Activated T-helper 1 cell treated with Interleukin-2 at 50 U/mL for 16 hours (primary cell): ENCODE measurements at places on chromosomes 3 and 15.
A peak's percentile ranks its signal among the peaks of the same experiment; 100 is the strongest.

GRCh38 chr3:105039004-105039403 lies 327.7 kb upstream of the ALCAM start:
- DNase-seq, result no peak

DNA sequence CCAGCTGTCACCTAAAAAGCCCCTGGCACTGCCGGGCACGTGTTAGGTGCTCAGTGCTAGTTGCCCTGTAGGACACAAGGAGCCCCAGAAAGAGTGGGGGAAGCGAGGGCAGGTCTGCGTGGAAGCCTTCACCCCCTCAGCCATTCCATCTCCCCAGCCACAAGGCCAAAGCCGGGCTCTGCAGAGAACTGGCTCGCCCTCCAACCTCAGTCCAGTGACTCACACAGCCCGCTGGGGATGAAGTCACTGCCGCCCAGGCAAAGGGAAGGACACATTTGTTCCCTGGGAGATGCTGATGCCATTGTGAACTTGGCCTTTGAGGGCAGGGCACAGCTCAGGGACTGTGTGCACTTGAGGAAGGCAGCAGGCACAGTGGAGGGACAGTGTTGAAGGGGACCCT lies 48.1 kb downstream of the IQSEC1 start:
- no peak for DNase-seq

DNA sequence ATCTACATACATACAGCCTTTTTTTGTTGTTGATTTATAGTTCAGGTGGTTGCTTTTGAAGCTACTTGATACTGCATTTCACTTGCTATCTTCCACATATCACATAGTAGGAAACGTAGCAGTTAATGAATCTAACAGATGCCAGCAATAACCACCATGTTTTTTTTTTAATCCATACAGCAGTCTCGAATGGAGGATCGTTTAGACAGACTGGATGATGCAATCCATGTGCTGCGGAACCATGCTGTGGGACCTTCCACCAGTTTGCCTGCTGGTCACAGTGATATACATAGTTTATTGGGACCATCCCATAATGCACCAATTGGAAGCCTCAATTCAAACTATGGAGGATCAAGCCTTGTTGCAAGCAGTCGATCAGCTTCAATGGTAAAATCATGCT lies 123.2 kb upstream of the CGNL1 start:
- DNase-seq, result no peak

- DNase-seq, result no peak
Observed at GRCh38 chr15:64779024-64779423, 3.6 kb upstream of the RBPMS2 start.

GRCh38 chr15:47586653-47587224 lies 130.6 kb upstream of the SEMA6D start:
- no peak for DNase-seq

DNA sequence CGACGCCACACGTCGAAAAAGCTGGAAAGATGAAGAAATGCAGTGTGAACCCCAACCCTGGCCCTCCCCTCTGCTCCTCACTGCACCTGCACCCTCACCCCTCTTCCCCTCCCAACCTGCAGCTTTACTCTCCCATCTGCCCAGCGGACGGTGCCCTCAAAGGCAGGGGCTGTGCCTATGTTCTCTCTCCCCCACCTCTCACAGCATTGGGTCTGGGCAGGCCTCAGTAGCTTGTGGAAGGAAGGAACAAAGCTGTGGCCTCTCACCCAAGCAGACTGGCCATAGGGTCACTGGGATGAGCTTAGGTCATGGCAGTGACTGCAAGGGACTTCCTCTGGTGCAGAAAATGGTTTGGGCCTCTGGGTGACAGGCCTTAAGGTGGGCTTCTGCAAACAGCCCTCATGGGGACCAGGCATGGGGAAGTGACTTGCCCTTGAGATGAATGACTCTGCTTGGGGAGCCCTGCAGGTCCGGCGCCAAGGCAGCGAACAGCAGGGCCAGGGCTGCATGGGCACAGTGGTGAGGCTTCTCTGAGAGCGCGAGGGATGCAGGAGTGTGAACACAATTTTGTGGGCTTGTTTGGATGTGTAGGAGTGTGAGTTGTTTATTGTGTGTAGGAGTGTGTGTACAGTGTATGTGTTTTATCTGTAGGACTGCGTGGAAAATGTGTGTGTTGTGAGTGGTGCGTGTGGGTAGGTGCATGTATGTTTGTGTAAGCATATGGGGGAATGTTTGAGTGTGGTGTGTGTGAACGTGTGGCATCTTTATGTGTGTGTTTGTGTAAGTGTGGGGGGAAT lies 29.2 kb downstream of the SRPRB start:
- DNase-seq, result no peak

- no peak for DNase-seq
Observed at GRCh38 chr15:88617790-88618189, 3.4 kb upstream of the AEN start.

GRCh38 chr3:147640781-147641180 lies 231.6 kb downstream of the ZIC1 start:
- no peak for DNase-seq

DNA sequence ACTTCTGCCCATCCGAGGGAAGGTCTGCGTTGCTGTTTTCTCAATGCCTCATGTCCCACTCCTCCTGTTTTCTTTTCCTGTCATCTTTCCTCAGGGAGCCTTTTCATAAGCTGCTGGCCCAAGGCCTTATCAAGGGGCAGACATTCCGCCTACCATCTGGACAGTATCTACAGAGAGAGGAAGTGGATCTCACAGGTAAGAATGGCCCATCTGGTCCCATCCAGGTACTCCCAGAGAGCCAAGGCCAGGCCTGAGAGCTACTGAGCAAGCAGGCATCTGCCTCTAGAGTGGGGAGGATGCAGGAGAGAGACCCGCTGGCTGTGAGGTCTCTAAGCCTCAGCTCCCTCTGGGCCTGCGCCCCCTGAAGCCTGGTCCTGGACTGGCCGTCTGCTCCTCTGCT lies 81.5 kb upstream of the LIMD1 start:
- no peak for DNase-seq

- peak; percentile 65 for DNase-seq
Observed at GRCh38 chr3:125055913-125056745, at the start of gene HEG1. TSS of gene HEG1 (minus strand) at chr3:125055997. CDS start at chr3:125055890, 107 bp downstream.

DNA sequence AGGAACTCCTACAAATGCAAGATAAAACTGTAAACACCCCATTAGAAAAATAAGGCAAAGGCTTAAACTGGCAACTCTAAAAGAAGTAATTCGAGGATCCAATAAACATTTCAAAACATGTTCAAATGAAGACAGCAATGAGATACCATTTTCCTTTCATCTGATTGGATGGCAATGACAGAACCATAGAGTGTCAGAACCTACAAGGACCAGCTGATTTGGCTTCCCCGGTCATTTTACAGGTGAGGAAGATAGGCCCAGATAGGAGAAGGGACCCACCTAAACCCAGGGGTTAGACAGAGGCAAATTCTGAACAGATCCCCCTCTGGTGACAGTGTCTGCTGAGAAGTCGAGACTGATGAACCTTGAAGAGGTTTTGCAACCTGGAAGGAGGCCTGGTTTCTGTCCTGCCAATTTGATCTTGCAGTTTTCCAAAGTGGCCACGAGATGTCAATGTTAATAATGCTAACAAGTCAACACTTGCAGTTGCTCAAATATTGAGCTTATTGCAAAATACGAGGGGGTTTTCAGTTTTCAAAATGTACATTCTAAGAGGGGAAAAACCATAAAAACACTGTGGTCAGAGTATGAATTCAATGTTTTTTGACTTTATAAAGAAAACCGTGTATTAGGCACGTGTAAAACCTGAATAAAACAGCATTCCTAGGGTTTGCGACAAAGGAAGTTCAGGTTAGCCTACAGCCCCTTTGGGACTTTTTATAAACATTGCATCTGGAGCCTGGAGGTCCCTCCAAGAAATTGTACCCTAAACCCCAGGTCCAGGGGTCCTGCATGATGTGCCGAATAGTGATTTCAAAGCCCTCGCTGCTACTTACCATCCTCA lies 21.5 kb downstream of the CFAP161 start:
- DNase-seq, result no peak

DNA sequence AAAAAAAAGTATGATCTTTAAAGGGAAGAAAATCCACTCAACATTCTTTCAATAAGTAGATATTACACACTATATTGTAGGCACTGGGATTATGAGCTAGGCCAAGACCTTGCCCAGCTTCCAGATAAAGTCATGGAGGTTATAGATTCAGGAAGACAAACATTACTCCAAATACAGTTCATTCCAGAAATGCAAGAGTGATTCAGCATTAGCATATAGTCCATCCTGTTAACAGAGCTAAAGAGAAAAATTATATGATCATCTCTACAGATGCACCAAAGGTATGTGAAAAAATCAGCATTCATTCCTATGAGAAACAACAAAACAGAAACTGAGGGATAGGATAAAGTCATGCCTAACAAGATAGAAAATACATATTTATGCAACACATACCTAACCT lies 42.1 kb upstream of the NSMCE3 start:
- DNase-seq, result no peak

GRCh38 chr15:59896663-59897074 lies 107.4 kb upstream of the FOXB1 start:
- DNase-seq, result no peak

DNA sequence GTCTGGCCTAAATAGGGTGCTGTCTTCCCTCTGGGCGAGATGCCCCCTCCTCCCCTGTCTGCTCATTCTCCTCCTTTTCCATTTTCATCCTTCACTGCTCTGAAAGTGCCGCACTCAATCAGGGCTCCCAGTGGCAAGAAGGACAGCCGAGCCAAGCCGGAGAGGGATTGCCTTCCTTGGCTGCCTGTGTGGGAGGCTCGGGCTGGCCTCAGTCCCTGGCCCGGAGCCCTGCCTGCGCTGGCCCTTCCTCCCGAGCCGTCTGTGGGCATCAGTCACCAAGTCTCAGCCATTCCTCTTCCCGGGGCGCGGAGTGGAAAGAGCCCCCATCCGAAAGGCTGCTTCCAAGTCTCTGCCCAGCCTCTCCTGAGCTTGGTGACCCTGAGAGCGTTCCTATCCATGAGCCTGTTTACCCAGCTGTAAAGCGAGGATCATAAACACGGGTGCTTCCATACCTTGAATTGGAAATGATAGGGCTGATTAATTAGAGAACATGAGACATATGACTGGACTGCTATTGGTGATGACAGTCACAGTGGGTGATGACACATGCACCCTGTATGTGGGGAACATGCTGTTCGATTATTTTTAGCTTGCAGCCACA lies 59.1 kb upstream of the TLE3 start:
- DNase-seq, result no peak

DNA sequence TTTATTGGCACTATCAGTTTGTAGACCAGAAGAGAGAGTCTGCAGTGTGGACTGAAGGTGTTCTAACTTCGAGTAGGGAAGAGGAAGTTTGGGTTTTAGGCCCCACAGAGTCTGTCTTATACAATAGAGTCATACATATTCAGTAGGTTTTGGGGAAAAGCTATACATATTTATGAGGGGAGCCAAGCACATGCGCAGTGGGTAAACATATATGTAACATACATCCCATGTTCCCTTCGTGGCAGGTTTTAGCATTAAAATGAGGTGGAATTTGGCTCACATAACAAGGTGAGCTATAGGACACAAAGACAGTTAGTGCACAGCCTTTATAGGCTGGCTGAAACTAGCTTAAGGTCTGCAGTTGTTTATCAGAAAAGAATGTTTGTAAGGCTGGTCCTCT lies 4.9 kb downstream of the GALK2 start:
- no peak for DNase-seq

DNA sequence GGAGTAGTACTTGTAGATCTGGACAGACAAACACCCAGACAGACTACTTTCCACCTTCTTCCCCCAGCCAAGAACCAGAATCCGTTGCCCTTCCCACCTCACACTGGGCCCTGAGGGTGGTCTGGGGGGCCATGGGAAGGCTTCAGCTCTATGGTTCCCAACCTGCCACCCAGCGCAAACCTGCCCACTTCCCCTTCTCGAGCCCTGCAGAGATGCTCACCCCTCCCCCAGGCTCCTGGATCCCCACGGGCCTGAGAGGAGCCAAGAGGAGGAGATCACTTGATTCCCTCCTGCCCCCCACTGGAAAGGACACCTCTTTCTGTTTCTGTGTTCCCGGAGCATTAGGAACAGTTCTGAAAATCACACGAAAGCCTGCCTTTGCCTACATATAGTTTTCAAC lies 8.7 kb downstream of the STRA6 start:
- no peak for DNase-seq

GRCh38 chr15:90981681-90982080 lies 12.7 kb downstream of the PRC1 start:
- DNase-seq, result no peak
